ENCODE measurements at places on chromosomes 3 and 15.

DNA sequence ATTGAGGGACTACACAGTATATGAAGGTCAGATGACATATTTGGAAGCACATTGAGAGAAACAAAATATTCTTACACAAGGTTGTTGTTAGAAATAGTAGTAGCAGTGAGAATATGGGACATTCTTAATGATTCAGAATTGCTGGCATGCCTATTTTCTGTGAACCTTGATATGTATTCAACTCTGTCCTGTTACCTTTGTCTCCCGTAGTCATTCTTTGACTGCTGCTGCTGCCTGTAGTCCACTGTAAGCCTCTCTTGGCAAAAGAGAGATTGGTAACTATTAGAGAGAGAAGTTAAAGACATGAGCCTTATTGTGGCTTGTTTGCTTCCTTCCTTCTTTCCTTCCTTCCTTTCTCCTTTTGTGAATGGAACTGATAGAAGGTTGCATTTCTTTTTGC lies 64.5 kb downstream of the TCF12 start:
- no peak for DNase-seq

DNA sequence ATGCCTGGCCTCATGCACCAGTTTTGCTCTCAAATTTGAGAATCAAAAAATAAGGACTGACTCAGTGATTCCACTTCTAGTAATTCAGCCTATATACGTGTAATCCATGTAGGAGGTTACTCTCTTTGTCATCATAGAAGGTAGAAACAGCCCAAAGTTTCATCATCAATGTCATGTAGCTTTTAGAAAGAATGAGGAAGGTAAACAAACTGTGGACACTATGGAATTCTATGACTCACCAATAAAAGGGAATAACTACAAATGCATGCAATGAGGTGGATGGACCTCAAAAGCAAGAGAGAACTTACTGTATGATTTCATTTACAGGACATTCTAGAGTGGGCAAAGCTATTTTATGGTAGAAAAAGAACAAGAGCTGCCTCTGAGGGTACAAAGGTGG lies 93.2 kb upstream of the LRIG1 start:
- DNase-seq, result peak; percentile 99

DNA sequence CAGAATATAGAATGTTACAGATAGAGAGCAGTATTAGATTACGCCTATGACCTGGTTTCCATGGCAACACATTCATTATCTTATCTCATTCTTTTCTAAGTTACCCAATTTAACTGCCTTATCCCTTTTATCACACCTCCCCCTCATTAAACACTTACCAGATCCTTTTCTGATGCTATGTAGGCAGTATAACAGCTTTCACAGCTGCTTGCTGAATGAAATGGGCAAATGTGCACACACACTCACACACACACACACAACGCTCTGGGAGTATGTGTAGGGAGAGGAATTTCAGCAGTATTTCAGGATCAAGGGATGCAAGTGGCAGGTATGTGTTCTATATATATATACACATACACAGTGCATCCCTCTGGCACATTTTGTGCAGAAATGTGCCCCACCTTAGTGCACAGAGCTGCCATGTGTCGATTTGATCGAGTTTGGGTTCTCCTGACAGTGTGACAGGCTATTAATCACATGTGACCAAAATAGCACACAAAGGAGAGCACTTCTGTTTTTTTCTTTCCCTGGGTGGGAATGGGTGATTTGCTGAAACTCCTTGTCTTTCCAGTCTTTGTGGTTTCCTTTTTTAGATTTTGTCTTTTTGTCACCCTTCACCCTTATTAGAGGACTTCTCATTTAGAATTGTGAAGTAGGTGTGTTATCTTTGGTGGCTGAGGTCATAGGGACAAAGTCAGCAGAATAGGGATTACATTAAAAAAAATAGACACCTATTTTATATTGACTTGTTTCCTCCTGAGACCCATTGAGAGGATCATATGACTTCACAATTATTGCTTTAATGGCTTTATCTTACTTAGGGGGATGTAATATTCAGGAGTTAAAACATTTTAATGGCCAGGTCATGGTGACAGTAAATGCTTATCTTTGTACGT lies 553.7 kb downstream of the PDCD6IP start:
- no peak for DNase-seq

DNA sequence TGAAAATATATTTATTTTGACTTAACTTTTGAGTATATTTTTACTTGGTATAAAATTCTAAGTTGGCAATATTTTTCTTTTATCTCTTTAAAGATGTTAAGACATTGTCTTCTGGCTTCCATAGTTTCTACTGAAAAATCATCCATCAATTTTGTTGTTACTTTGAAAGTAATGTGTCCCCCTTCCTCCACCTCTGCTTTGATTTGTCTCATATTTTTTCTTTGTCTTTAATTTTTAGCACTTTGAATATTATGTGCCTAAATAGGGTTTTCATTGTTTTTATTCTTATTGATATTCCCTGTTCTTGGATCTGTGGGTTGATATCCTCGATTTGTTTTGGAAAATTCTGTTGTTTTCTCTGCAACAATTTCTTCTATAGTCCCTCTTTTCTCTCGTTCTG lies 157.4 kb downstream of the CD47 start:
- no peak for DNase-seq

DNA sequence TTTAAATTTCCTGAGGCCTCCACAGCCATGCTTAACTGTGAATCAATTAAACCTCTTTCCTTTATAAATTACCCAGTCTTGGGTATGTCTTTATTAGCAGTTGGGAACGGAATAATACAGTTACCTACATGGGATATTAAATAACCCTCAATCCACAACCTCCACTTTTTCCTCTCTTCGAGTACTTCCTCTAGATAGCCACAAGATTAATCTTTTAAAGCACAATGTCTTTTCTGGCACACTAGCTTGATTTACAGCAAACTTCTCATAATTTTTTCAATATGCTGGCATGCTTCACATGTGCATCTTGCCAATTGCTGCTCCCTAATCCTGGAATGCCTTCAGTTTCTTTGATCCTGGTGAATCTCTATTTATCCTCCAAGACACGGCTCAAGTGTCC lies 92.2 kb downstream of the P2RY1 start:
- no peak for DNase-seq

DNA sequence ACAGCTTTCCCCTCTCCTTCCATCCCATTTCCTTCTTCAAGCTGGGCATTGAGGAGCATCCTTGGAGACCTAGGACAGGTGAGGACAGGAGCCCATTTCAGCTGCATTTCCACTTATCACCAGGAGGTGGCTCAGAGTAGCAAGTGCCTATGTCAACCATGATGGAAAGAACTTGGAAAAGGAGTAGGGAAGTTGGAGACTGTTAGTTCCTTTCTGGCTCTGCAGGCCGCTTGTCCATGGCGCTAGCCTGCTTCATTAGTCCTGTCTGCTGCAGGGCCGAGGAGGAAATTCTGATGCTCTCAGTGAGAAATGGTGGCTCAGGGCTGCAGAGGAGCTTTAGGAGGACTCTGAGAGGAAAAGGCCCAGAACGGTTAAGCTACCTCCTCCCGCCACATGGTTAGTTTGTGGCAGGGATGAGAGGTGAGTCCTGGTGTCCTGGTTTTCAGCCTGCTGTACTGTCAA lies 7.0 kb upstream of the CD276 start:
- peak; percentile 67 for DNase-seq

- DNase-seq, result no peak
These were observed 220.9 kb upstream of the EIF1B start for GRCh38 chr3:40088527-40089170.
